ENCODE measurements at places on chromosomes 4 and X.

DNA sequence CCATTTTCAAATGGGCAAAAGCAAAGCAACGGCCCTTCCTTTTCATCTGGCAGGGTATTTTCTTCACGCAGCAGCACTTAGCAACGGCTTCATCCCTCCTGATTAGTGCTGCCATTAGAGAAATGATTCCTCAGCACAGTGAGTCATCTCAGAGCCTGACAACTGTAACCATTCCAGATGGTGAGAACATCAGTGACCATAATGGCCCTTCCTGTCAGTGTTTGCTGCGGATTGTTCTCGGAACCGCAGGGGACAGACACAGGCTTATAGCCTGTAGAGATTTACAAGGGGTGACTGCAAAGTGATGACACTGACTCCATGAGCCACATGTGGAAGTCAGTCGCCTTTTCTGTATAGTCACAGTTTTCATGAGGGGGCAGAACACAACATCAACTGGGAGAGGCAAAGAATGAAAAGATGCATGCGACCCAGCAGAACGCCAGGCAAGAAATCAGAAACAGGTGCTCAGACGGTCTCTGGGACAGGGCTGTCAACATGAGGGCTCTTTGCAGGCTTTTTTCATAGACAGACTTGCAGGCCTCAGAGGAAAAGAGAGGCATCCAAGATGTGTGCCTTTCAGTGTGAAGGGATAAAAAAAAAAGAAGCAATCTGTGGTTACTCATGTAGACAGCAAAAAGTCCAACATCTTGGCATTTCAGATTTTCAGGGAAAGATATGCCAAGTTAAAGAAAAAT, 69.9 kb upstream of the FBXW7 start:
- peaks cover 2% of the 10 kb centered on the region for H3K4me1 ChIP-seq
- no peak overlapping the region for H3K4me3 ChIP-seq
- H3K36me3 ChIP-seq, result no peaks in the 10 kb centered on the region
- peak; percentile 34 for DNase-seq

DNA sequence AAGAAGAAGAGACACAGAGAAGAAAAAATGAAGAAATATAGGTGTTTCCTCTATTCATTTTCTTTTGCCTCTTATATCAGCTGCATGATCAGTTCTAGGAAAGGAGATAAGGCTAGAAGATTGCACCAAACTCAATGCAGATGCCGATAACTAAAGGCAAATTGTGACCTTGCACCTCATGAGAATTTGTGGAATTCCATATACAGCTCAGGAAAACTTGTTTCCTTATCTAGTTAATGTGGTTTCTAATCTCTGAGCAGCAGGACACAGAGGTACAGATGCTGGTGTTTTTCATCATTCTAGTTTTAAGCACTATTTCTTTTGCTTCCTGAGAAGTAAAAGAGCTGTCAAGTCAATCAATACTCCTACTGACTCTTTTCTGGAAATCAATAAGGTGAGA, 104.6 kb upstream of the NWD2 start:
- no peak overlapping the region for H3K4me3 ChIP-seq
- DNase-seq, result no peak
- no peaks in the 10 kb centered on the region for H3K27me3 ChIP-seq
- no peak overlapping the region for H3K27ac ChIP-seq
- H3K4me1 ChIP-seq, result no peaks in the 10 kb centered on the region

DNA sequence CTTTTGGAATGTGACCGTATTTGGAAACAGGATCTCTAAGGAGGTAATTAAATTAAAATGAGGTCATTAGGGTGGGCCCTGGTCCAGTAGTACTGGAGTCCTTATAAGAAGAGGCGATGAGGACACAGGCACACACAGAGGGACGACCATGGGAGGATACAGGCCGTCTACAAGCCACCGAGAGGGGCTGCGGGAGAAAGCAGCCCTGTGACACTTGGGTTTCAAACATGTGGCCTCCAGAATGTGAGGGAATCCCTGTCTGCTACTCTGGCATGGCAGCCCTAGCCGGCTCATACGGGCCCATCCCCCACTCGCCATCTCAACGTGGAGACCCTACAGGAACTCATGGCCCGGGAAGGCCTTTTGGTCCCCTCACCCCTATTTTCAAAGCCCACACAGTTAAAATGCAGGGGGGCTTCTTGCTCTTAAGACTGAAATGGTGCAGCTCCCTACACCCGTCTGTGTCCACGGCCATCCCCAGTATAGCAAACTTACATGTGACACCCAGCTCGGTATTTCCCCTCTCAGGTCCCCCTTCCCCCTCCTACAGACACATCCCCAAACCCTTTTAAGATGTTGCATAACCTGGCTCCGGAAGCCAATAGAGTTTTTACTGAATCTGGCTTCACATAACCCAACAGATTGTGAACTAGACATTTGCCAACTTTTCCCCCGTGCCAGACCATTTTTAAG, 124.1 kb upstream of the TBL1X start:
- DNase-seq, result peak; percentile 43
- H3K27ac ChIP-seq, result peak overlapping the region; percentile 97
- H3K4me1 ChIP-seq, result peaks cover 10% of the 10 kb centered on the region
- H3K4me3 ChIP-seq, result no peak overlapping the region
- H3K36me3 ChIP-seq, result no peaks in the 10 kb centered on the region
- H3K27me3 ChIP-seq, result no peaks in the 10 kb centered on the region

DNA sequence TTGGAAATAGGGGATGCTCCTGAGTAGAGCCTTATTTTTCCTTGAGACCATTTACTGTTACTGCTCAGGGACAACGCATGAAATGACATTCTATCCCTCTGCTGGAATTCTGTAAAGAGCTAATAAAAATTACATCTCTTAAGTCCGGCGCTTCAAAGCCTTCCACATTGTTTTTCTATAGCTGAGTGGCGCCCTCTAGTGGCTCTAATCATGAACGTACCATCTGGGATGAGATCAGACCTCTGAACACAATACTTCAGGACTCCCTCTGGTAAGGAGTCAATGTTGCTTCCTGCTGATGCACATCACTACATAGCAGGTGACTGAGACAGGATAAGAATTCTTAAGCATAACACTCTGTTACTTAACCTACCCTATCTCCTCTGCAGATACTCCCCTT, 6.0 kb downstream of the HMGN5 start:
- H3K27me3 ChIP-seq, result no peaks in the 10 kb centered on the region
- peak; percentile 52 for DNase-seq
- no peak overlapping the region for H3K27ac ChIP-seq
- H3K4me1 ChIP-seq, result no peaks in the 10 kb centered on the region
- no peak overlapping the region for H3K4me3 ChIP-seq

- H3K4me1 ChIP-seq, result no peaks in the 10 kb centered on the region
- DNase-seq, result no peak
- H3K27me3 ChIP-seq, result no peaks in the 10 kb centered on the region
- no peak overlapping the region for H3K27ac ChIP-seq
- no peaks in the 10 kb centered on the region for H3K36me3 ChIP-seq
Observed at GRCh38 chr4:13840502-13841190, 213.1 kb upstream of the BOD1L1 start.
